ENCODE measurements at places on chromosomes 7 and 10.

DNA sequence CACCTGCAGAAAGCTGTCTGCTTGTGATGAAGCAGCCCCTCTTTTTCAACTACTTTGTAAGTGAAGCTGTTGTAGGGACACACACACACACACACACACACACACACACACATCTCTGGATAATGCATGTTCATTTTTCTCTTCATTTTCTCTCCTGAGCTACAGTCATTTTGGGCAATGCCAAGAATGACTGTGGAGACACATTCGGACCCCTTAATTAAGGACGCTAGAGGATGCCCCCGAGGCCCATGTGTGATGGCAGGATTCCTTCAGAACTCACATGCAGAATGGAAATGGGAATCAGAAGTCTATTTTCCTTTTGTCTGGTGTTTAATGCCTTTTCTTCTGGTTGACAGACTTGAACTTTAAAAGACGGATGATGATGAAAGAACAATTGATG, 56.6 kb downstream of the CLRN3 start:
- no peak for DNase-seq

- no peak for DNase-seq
These were observed 212.7 kb upstream of the IGFBP3 start for GRCh38 chr7:46133751-46134150.

DNA sequence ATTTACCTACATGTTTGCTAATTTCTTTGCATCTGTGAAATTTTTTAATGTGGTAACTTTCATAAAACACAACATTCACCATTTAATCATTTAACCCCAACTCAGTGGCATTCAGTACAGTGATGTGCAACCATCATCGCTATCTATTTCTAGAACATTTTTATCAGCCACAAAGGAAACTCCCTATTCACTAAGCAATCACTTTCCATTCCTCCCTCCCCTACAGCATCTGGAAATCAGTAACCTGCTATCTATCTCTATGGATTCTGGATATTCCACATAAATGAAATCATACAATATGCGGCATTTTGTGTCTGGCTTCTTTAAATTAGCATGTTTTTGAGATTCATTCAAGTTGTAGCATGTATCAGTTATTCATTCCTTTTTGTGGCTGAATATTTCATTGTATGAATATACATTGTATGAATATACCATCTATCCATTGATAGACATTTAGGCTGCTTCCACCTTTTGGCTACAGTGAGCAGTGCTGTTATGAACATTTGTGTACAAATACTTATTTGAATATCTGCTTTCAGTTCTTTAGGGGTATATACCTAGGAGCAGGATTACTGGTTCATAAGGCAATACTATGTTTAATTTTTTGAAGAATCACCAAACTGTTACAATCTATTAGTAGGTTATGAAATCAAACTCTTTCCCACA, 19.4 kb upstream of the BPGM start:
- DNase-seq = no peak

- no peak for DNase-seq
These were observed 25.5 kb upstream of the AMZ1 start for GRCh38 chr7:2662273-2663120.

DNA sequence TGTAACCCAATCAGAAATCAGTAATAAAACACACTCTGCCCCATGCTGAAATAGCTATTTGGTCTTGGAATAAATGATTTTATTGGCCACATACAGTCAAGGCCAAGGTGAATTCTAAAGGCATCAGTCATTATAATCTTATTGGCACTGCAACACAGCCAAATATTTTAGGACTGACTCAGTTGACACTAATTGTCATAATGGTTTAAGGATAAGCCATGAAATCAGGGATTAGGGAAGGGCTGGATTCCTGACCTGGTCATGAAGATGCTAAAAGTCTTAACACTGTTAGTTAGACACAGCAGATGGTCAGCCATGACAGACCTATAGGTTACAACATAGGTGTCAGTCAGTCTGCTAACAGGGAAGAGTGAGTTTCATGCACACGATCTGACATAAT, 330.3 kb upstream of the NPSR1 start:
- no peak for DNase-seq

DNA sequence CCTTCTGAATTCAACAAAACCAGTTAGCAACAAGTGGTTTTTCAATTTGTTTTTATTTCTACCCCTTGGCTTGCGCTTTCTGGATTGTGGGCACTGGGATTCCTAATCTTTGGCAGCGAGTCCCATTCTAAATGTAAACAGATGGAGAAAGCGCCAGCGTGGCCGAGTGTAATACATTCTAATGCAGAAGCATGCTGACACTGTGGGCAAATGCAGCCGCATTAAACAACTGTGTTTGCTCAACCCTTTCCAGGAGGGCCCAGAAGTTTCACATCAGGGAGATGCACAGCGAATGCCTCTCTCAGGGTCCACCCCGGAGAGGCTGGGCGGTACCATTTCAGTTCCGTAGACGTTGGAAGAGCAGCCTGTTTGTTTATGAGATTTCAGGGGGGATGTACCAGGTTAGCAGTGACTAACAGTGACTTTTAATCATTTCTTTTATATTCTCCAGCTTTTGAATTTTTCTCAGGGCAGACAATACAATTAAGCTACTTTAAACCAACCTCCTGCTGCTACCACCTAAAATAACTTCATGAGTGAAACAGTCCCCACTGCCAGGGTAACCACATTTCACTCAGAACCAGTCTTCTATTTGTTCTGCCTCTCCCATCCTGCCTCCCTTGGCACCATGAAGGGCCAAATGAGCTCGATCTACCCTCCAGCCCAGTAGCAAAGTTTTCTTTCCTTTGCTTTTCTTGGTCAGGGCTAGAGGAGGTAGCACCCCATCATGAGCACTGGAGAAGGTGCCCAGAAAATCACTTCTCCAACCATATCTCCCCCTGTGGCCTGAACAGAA, 164.2 kb upstream of the ITGB1 start:
- DNase-seq = no peak

- DNase-seq = peak; percentile 45
These were observed 95.6 kb downstream of the CPXM2 start for GRCh38 chr10:123795846-123796590.

DNA sequence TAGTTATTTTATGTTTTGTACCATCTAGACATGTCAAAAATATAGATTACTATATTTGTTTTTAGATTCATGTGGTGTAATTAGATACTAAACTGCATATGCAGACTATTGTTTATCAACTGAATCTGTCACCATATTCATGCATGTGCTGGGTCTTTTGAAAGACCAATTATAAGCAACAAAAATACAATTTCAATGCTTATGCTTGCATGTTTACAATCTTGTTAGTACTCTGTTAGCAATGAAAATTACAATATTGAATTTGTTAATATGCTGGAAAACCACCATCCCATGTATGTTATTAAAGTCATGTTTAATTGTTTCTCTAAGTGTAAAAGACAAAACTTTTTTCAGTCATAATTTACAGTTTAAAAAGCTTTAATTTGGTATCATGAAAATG, 140.9 kb downstream of the HGF start:
- DNase-seq = no peak

All from suprapubic skin (tissue), 4 donors.